ENCODE measurements at places on chromosomes 16 and 17.

- DNase-seq = no peak
These were observed 26.3 kb downstream of the CNTNAP1 start for GRCh38 chr17:42708588-42708987.

DNA sequence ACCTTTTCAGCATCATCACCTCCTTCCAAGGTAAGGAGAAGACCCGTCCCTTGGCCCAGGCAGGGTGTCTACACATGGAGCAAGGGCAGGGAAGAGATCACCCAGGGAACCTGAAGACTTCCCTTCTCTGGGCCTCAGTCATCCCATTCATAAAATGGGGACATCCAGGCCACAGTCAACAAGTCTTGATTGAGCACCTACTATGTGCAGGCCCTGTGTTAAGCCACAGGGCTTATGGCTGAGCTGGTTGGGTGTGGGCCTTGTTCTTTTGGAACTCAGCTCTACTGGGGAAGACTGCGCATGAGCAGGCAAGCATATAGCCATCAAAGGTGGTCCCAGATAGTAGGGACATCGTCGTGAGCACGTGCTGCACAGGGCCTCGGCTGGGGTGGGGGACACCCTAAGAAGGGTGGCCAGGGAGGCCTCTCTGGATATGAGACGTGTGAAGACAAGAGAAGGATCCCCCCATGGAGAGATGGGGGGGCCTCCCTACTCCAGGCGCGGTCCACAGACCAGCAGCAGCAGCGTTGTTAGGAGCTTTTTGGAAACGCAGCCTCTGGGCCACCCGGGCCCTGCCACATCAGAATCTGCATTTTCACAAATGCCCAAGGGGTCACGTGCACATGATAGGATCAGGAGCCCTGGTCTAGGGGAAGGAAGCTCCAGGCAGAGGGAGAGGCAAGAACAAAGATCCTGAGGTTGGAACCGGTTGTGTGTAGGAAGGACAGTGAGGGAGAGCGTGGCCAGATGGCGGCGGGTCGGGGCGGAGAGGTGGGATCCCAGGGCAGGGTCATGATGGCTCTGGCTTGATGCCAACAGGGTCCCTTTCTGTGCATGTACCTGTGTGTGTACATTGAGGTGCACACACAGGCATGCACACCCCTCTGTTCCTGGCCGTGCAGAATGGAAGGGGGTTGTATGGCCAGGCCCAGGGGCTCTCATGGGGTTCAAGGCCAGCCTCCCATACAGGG lies 5.9 kb upstream of the ADGRG3 start:
- no peak for DNase-seq

- DNase-seq = no peak
These were observed 567 bp downstream of the TMEM97 start for GRCh38 chr17:28319598-28319935.

DNA sequence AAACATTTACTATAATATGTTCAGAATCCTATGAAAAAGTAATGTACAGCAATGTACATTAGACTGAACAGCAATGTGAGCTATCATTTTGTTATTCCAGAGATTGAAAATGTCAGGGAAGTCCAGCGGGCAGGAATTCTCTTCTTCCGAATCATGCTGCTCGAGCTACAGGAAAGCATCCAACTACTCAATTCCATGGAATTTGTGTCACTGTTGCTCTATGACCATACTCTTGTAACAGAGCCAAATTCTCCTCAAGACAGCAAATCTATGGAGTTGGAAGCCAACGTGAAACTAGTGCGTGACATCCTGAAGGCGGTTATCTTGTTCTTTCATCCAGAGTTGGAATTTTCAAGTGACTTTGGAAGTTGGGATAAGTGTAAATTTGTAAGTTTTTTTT lies 24.8 kb upstream of the NSRP1 start:
- no peak for DNase-seq

DNA sequence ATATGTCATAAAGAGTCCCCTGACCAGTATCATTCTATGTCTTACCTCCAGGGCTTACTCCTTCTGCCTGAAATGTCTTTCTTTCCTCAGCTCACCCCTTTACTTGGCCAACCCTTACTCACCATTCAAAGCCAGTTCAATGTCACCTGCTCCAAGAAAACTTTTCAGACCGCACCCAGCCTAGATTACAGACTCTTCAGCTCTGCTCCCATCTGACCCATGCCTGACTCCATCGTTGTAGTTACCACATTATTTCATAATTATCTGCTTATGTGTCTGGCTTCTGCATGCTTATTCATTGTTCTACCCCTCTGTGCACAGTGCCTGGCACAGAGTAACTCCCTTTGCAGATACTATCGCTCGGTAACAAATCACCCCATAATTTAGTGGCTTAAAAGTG lies 62.5 kb upstream of the TOB1 start:
- DNase-seq = no peak

All from stimulated activated CD4-positive, alpha-beta T cell treated with anti-CD3 and anti-CD28 coated beads, Interleukin-15, amount 100 ng/mL, for 1 hour (primary cell).